CD4-positive, alpha-beta T cell treated with Interleukin-10 for 1 hour (primary cell): ENCODE measurements at places on chromosomes 5 and 9.

GRCh38 chr9:126687930-126688461 lies 74.3 kb downstream of the LMX1B start:
- DNase-seq: no peak

DNA sequence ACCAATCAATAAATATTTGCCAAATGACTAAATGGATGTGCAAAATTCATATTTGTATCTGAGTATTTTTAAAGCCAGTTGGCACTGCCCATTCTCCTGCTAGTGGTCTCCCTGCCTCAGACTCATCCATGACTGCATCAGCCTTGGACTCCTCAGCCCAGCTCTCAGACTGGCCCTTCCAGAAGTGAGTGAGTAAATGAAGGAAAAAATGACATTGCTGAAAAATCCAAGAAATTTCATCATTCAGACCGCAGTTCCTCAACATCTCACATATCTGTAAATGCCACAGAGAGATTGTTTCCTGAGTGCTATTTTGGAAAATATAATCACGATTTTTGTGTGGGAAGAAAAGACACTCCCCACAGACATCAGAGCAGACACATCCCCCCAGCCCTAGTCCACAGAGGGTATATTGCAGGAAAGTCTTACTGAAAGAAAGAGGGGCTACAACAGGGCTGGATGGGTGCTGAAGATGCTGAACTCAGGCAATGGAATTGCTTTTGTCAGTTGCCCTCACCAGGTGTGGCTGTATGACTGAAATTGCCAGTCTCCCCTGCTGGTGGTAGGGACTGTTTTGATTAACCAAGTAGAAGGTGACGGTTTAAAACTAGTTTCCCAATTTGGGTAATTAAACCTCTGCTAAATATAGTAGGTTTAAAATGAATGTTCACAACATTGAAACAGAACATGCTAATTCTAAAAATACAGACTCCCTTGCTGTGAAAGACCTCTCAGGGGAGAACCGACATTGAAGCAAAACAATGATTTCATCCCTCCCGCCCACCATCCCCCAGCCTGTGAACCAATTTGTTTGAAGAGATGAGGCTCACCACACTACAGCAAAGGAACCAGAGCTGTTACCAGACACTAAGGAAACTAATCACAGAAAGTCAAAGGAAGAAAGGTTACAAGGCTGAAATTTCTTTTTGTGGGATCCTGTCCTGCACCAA lies 158.8 kb downstream of the DEPDC1B start:
- no peak for DNase-seq

DNA sequence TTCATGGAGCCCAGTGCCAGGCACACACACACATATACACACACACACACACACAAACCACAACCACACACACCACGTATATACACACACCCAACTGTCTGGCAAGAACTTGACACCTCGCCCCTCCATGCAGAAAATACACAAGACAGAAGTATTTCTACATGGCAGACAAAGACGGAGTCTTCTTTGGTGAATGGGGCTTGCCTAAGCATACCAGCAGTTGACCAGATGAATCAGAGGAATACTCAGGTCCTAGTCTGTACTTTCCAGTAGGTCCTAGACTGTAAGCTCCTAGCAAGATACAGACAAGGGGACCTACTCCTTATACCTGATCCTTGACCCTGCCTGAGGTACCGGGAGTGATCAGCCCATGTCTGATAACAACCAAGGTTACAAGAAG lies 60.1 kb downstream of the SIL1 start:
- no peak for DNase-seq

DNA sequence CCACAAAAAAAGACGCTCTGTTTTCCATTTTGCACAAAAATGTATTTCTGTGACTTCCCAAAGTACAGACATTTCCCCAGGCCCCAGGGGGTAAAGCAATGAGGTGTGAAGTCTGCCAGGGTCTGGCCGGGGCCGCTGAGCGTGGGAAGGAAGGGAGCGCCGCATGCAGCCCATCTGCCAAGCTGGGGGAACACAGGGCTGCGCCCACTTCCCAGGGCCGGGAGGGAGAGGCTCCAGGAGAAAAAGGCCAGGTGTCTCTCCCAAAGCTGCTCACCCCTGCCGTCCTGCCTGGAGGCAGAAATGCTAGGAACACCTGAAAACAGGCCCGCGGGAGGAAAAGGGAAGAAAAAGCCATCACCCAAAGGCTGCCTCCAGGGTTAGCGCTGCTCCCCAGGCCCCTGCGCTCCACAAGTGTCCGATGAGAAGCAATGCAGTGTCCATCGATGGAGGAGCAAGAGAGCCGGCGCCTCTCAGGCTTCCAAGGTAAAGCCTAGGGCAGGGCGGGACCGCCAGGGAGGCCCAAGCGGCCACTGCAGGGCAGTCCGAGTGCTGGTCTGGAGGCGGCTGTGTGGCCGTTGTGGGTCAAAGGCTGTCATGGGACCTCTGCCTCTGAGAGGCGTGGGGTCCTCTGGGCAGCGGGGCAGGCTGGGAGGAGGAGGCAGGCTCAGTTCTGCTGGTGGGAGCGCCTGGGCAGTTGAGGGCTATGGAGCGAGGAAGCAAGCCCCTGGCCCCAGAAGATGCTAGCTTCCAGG lies 6.0 kb upstream of the ZDHHC12 start:
- DNase-seq: no peak

DNA sequence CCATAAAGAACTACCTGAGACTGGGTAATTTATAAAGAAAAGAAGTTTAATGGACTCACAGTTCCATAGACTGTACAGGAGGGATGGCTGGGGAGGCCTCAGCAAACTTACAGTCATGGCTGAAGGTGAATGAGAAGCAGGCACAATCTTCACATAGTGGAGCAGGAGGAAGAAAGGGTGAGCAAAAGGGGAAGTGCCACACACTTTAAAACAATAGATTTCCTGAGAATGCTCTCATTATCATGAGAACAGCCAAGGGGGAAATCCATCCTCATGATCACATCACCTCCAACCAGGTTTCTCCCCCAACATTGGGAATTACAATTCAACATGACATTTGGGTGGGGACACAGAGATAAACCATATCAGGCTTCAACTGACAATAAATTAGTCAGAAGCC lies 664.9 kb downstream of the TAF11L14 start:
- no peak for DNase-seq

DNA sequence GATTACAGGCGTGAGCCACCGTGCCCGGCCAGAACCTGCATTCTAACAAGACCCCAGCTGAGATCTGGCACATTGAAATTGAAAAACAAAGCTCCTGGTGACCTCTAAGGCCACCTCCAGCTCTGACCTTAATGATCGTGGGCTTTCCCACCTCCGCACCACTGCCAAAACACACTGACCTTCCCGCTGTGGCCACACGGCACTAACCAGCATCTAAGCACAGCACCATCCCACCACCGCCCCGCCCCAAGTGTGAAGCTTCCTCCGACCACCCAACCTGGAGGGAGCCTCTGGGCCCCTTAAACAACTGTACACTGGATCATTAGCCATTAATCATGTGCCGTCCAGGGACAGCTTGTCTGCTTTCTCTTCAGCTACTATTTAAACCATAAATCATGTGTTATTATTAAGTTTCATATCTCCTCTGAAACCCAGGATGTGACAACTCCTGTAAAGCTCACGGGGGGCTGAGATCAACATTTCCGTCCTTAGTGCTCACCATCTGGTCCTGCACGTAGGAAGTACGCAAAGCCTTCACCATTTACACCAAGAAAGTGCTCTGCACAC lies 80.6 kb downstream of the COL23A1 start:
- DNase-seq: no peak

- DNase-seq: no peak
Observed at GRCh38 chr5:179867079-179867465, 8.5 kb upstream of the MRNIP start.

DNA sequence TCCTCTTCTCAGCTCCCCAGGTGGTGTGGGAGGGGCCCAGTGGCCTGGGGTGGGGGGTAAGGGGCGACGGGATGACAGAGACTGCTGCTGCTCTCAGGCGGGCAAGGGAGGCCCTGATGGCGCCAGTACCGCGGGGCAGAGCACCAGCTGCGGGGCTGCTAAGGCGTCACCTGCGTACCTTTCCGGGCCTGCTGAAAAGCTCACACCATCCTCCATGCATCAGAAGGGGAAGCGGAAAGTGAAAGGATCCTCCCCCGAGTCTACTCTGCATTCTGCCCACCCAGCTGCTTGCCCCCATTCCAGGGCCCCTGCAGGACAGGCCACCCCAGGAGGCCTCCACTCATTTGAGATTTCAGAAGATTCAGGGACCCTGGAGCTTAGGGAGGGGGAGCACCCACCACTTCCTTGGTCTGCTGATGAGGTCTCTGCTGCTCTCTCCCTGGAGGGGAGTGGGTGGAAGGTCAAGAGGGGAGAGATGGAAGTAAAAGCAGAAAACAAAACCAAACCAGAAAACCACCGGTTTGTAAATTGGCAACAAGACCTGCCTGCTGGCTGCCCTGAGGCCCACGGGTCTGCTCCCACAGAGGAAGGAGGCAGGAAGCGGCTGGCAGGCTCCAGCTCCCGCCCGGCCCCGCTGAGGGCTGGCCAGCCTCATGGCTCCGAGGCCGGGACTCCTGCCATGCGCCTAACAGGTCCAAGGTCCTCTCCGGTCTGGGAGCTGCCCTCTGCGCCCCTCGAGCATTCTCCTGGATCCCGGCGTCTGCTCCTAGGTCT lies 33.6 kb downstream of the PRRT1B start:
- DNase-seq: peak; percentile 57

DNA sequence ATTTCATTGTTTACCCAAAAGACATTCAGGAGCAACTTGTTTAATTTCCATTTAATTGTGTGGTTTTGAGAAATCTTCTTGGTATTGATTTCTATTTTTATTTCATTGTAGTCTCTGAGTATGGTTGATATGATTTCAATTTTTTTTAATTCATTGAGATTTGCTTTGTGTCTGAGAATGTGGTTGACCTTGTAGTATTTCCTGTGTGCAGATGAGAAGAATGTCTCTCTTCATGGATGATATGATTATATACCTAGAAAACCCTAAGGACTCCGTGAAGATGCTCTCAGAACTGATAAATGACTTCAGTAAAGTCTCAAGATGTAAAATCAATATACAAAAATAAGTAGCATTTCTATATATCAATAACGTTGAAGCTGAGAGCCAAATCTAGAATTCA lies 202.4 kb upstream of the CDH9 start:
- DNase-seq: no peak

DNA sequence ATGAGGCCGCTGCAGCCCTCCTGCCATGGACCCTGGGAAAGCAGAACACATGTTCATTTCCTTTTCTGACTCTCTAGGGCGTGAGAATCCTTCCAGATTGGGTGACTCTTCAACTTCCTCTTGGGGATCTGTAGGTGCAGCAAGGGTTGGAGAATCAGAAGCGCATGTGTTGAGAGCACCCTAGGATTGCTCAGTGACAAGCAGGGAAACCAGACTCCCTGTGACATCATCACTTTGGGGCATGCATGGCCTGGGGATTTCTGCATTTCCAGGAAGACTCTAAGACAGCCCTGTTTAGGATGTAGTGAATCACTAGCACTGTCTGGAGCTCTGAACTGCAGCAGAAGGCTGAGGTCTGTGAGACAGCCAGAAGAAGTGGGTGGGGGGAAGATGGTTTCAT lies 15.1 kb upstream of the LCP2 start:
- peak; percentile 83 for DNase-seq

DNA sequence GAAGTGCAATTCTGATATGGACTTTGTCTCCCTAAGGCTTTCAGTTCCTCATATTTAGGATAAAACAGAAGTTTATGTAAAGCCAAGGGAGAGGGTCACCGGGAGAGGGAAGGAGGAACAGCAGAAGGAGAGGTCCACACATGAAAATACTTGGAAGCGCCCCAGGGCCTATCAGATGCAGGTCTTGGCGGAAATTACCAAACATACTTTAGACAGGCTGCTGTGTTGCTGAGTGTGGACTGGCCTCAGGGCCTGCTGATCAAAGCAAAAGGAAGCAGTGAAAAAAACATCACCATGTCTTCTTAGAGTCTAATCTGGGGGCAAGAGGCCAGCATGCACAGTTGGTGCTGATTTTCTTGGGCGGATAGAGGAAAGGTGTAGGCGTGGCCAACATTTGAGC lies 14.1 kb upstream of the NTRK2 start:
- no peak for DNase-seq

DNA sequence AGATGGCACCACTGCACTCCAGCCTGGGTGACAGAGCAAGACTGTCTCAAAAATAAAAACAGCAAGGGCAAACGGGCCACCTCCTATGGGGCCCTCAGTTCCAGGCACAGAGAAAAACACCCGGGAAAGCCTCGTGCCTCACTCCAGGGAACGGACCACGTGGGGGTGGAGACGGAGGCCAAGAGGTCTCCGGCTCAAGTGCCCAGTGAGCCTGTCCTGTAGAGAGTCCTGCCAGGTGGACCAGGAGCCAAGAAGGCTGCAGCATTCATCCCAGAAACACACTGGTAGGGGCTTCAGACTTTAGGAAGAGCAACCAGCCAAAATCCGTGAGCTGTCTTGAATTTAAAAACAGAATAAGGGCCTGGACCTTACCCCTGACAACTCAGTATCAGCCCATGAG lies 63.8 kb downstream of the C5orf15 start:
- no peak for DNase-seq

DNA sequence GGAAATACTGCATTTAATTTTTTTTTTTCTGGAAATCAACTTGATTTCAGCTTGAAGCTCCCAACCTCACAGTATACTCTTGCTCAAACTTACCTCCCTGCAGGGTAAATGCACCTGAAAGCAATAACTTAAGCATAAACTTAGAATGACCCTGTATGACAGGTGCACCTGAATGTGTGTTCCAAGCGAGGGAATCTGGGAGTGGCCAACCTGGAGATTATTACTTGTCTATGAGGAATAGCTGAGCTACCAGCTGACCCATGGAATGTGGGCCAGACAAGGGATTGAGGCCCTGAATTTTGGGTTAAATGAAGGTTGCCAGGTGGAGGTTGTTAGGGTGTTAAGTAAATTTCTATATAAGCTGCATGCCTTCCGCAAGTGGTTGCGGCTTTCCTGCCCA lies 140.6 kb downstream of the OSTF1 start:
- no peak for DNase-seq

DNA sequence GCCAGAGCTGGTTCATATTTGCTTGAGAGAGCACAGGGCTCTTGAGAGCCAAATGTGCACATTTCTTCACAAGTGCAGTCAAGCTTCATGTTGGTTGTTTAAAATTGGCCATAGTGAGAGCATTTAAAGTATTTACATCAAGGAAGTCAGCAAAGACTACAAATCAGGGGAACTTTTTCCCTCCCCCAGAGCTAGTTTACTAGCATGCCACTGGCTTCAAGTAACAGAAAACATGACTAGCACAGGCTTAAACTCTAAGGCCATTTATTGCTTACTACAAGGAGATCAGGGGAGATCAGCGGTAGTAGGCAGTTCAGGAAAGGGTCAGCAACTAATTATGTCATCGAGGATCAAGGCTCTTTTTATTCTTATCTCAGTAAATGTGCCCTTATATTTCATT lies 11.0 kb upstream of the CCDC171 start:
- DNase-seq: no peak

DNA sequence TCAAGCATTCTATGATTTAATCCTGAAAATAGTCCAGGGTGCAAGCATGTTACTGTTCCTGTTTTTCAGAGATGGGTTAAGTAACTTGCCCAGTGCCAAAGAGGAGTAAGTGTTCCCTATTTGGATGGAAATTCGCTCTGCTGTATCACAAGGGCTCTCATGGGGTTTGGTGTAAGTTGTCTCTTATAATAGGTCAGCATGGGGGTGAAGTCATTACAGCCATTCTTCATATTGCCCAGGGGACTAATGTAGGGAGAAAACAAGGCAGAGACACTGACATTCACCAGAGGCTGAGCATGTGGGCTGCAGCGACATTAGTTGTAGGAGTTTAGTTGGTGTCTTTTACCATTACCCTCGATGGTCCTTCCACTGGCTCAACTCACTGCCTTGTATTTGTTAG lies 142.1 kb upstream of the GLRA1 start:
- no peak for DNase-seq
